ENCODE measurements at places on chromosomes 5 and 9. TPM values are rescaled to one million over a fixed set of nuclear protein-coding genes. Genes with fewer than 3 reads are reported as not detected.

DNA sequence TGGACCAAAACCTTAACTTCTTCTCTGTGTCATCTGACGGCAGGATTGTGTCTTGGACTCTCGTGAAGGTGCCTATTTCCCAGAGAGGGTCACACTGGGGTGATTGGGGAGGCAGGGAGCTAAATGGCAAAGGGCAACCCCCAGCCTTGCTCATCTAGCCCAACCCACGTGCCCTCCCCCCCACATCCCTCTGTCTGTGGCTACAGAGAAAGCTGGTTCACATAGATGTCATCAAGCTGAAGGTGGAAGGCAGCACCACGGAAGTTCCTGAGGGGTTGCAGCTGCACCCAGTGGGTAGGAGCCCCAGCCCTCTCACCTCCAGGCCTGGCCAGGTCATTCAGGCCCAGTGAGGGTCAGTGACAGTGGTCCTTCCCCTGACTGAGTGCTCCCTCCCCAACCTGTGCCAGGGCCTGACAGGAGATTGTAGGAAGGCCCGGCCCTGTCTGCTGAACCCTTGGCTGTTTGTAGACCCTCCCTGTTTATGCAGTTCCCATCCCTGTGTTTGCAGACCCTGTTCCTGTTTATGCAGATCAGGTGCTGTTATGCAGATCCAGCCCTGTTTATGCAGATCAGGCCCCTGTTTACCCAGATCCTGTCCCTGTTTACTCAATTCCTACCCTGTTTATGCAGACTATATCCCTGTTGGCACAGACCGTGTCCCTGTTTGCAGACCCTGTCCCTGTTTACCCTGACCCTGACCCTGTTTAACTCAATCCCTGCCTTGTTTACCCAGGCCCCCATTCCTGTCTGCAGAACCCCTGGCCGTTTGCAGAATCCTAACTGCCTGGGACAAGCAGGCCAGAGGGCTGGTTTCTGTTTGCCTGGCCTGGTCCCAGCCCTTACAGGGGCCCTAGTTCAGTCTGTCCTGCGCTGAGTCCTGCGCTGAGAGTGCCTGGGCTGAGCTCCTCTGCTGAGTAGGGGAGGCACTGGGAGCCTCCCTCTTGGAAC lies 10.4 kb downstream of the ENHO start:
- DNase-seq = no peak

The MAMDC2 gene
- total RNA-seq = 0.22 TPM

GRCh38 chr5:151141535-151141934 lies 16.0 kb downstream of the ANXA6 start:
- peak; percentile 35 for DNase-seq

The CSF1R gene
- total RNA-seq = not detected

DNA sequence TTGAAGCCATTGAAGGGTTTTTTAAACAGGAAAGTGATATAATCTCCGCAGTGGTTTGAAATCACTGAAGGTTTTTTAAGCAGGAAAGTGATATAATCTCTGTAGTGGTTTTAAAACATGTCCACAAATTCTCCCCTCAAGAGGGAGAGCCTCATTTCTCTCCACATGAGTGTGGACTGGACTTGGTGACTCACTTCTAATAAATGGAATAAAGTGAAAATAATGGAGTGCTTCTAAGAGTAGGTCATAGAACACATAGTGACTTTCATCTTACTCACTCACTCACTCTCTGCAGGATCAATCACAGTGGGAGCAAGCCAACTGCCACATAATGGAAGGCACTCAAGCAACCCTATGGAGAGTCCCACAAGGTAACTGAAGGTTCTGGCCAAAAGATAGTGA lies 12.0 kb downstream of the CTNNAL1 start:
- DNase-seq = no peak

- no peak for DNase-seq
These were observed 2.0 kb downstream of the RGMB start for GRCh38 chr5:98775246-98776065.

The SPZ1 gene
- not detected for total RNA-seq

The GRIN1 gene
- 5.5 TPM for total RNA-seq

DNA sequence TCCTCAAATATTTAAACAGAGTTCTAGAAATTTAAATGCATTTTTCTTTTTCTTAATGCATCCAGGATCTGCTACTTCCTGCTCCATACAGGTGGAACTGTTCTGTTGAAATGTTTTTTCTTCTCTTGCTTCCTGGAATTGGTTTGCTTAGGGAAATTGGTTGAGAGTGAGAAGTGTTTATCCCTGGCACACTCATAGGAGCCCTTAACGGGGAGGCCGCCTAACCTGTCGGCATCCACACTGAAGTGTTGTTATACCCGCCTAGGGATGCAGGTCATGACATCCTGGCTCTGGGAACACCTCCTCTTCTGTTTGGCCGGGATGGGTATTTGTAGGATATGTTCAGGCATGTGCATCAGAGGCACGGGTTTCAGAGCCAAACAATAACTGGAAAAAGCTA lies 239.7 kb downstream of the GADD45G start:
- DNase-seq = no peak

The LCN12 gene
- 2.9 TPM for total RNA-seq

DNA sequence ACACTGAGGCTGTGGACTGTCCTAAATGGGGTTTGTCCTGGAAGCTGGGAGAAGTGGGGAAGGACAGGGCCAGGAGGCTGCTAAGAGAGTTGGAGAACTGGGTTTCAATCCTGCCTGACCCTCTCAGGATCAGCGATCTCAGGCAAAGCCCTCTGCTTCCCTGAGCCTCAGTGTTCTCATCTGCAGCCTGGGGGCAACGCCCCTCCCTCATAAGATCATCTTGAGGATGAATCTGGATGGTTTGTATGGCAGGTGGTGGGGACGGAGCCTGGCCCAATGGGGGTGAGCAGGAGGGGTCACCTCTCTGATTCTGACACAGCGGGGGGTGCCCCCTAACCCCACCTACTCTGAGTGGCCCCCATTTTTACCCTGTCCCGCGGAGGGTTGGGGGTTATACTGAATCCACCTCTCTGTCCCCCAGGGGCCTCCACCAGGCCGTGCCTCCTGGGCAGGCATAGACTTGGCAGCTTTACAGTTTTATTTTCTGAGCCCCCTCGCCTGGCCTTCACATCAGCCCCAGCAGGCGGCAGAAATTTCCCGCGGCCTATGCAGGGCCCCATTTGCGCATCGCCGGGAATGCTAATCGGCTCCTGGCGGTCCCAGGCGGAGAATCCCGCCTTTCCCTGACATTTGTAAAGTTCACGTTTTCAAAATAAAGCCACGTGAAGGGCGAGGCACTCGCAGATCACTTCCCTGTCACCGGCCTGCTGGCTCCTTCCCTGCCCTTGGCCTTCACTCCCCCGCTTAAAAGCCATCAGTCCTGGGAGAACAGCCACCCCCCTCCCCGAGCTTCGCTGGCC lies 17.8 kb upstream of the LAMC3 start:
- DNase-seq = no peak

DNA sequence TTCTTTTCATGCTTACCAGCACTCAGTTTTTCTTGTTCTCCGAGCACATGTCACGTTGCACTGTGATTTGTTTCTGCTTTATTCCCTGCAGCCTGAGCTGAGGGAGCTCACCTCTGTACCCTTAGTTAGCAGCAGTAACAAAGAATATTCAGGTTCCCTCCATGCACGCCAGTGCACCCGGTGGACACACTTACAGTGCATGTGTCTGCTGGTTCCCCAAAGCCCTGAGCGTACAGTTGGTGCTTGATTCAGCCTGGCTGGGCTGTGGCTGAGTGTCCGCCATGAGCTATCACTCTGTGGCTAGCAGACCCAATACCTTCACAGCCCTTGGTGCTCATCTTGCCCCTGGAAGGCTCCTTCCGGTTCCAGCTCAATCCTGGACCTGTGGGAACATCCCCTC lies 93.5 kb downstream of the MVB12B start:
- DNase-seq = no peak

GRCh38 chr5:134281081-134281480 lies 55.2 kb upstream of the PPP2CA start:
- no peak for DNase-seq

GRCh38 chr5:142025637-142026036 lies 12.8 kb upstream of the GNPDA1 start:
- DNase-seq = no peak

DNA sequence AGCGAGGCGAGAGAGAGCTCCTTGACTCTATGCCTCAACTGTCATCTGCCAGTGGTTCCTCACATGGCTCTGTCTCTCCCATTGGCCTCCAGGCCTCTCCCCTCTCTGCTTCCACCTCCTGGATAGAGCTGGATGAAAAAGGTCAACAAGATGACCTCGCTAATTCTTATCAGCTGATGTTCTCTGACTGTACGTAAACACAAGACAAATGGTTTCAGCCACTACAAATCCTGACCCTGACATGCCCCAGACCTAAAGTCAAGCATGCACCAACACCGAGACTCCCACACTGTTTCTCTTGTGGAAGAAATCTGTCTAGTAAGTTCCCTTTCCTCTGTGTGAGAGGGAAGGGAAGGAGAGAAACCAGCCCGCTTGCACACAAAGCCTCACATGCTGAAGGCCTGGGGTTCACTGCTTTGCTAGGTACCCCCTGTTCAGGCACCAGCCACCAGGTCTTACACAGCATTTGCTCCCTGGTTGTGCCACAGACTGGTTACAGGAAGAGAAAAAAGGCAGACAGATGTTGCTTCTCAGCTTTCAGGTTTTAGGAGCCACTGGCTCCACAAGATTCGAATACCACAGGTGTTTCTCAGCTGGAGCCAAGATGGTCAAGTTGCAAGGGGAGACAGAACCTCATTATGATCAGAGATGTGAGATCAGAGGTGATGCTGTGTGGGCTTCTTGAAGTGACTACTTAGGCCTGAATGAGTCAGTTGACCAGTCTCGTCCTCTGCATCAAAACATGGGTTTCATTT lies 592.5 kb downstream of the CCDC171 start:
- no peak for DNase-seq

GRCh38 chr5:102869230-102869629 lies 114.1 kb downstream of the PAM start:
- no peak for DNase-seq

The ABCA2 gene
- 70.7 TPM for total RNA-seq

The OTP gene
- 0.17 TPM for total RNA-seq

GRCh38 chr9:87029905-87030304 lies 82.6 kb upstream of the GAS1 start:
- DNase-seq = no peak

- no peak for DNase-seq
These were observed 29.1 kb downstream of the TRIO start for GRCh38 chr5:14172149-14172795.

DNA sequence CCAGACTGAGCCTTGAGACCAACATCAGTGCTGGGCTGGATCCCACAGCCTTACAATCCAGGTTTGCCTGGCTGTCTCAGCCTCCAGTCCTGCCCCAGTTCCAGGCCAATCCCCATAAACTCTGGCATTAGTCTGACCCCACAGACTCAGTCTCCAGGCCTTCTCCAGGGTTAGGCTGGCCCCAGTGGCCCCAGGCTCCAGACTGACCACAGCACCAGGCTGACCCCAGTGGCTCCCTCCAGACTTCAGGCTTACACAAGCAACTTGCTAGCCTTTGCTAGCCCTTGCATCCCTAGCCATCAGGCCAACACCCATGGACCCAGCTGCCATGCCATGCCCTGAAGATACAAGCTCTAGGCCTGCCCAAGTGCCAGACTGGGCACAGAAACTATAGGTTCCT lies 1326.0 kb upstream of the C9orf72 start:
- DNase-seq = no peak

The SLC36A2 gene
- not detected for total RNA-seq

DNA sequence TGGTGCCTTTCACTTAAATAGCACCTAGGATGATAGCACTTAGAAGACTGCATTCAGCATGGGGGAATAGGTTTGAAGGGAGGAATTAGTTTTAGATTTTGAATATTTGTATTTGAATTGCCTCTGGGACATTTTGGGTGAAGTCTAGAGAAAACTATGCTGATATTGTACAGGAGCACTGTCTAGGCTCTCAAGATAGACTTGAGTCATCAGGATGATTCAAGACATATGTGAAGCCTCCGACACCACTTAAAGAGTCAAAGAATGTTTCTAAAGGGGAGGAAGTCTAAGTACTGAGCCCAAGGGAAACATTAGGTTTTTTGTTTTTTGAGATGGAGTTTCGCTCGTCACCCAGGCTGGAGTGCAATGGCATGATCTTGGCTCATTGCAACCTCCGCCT lies 63.9 kb upstream of the CCDC180 start:
- no peak for DNase-seq

GRCh38 chr9:13535141-13535540 lies 255.6 kb upstream of the MPDZ start:
- no peak for DNase-seq

DNA sequence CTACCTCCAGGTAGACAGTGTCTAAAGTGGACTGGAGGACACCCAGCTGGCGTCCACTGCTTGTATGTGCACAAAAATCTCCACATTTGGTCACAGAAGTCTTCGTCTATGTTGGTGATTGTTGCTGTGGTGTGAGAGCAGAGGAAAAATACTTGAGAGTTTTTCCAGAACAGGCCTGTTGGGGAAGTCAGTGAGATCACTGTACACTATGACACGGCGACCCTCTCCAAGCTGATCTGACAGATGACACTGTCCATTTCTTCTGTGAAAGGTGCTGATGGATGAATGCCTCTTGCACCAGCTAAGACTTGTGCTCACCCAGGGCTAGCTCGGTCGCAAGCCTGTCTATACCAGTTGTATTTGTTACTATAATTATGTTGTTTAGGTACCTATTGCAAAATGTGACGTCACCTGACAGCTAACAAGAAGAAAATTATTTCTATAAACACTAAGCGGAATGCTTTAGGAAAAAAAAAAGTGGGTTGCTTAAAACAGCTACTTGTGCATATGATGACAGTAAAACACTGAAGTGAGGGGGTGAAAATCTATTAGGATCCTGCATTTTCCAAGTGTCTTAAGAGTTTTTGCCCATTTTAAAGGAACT lies 142.3 kb downstream of the ROR2 start:
- no peak for DNase-seq

The RAI14 gene
- 259 TPM for total RNA-seq

- no peak for DNase-seq
These were observed 291.2 kb downstream of the CWC27 start for GRCh38 chr5:65059681-65060598.

- no peak for DNase-seq
These were observed 21.7 kb downstream of the SLF1 start for GRCh38 chr5:94640176-94640575.

DNA sequence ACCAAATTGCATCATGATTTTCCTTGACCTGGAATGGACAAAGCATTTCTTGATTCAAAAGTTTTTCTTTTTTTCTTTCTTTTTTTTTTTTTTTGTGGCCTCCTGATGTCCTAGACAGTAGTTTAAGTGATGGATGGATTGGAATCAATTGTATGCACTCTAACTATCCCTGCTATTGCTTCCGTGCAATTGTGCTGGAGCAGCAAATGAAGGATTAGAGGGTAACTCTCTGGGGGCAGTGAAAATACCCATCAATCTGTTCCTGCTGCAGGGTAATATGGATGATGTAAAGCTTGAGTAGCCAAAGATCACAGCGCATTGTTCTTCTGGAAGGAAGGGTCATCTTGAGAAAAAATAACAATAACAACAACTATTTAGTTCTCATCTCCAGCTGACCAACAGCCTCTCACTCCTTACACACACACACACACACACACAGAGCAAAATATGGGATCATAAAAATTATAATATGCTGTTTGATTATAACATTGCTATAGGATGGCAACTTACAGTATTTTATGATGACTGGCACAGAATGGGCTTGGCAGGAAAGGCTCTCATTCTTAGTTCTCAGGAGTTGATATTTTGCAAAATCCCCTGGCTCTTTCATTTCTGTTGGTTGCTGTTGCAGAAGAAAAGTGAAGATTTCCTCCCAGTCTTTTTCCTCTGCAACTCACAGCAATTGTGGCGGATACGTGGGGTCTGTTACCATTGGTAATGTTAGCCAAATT lies 160.9 kb upstream of the DMAC1 start:
- DNase-seq = no peak

The ANKRD34B gene
- not detected for total RNA-seq

GRCh38 chr9:130483371-130483971 lies 38.7 kb downstream of the ASS1 start:
- peak; percentile 52 for DNase-seq

The PCDHA9 gene
- 18.9 TPM for total RNA-seq

All from glutamatergic neuron (in vitro differentiated cells).